ENCODE measurements at places on chromosomes 3 and 15. TPM values are rescaled to one million over a fixed set of nuclear protein-coding genes. Genes with fewer than 3 reads are reported as not detected.

The DAZL gene
- total RNA-seq: 0.51 TPM

The FRMD4B gene
- 3.9 TPM for total RNA-seq

The C2CD4A gene
- 0.20 TPM for total RNA-seq

The TERC gene
- 6.4 TPM for total RNA-seq

- H3K4me3 ChIP-seq: no peak overlapping the region
- H3K27me3 ChIP-seq: peaks cover 4% of the 10 kb centered on the region
- no peaks in the 10 kb centered on the region for H3K4me1 ChIP-seq
- no peak for DNase-seq
- H3K27ac ChIP-seq: no peak overlapping the region
Observed at GRCh38 chr15:100134089-100134583, 207.6 kb downstream of the ADAMTS17 start.

- H3K36me3 ChIP-seq: no peaks in the 10 kb centered on the region
- no peaks in the 10 kb centered on the region for H3K27me3 ChIP-seq
- H3K27ac ChIP-seq: no peak overlapping the region
- H3K4me1 ChIP-seq: no peaks in the 10 kb centered on the region
Observed at GRCh38 chr3:180078592-180078991, 41.9 kb upstream of the PEX5L start.

DNA sequence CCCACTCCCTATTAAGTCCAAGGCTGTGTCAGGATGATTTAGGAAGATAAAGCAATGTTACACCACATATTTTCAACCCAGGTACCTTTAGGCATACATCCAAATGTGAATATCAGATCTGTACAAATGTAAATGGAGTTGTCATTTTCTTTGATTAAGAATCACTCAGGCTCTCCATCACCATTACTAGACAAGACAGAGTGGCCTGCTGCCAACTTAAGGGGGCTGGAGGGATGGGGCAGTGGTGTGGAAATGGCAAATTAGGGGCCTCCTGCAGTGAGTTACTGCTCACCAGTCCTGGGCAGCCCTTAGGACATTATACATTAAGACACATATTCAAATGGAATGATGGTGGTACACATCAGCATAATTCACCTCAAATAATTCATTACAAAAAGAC lies 211.0 kb downstream of the TNIK start:
- H3K27me3 ChIP-seq: no peaks in the 10 kb centered on the region
- no peaks in the 10 kb centered on the region for H3K4me1 ChIP-seq
- H3K27ac ChIP-seq: no peak overlapping the region
- no peak for DNase-seq

- H3K27ac ChIP-seq: no peak overlapping the region
- H3K27me3 ChIP-seq: no peaks in the 10 kb centered on the region
- H3K4me3 ChIP-seq: no peak overlapping the region
- DNase-seq: no peak
Observed at GRCh38 chr3:193080821-193081365, 160.1 kb upstream of the PLAAT1 start.

GRCh38 chr3:155252535-155252934 lies 40.9 kb downstream of the STRIT1 start:
- H3K27ac ChIP-seq: no peak overlapping the region
- no peak overlapping the region for H3K4me3 ChIP-seq
- no peaks in the 10 kb centered on the region for H3K36me3 ChIP-seq
- no peaks in the 10 kb centered on the region for H3K4me1 ChIP-seq
- no peak for DNase-seq

DNA sequence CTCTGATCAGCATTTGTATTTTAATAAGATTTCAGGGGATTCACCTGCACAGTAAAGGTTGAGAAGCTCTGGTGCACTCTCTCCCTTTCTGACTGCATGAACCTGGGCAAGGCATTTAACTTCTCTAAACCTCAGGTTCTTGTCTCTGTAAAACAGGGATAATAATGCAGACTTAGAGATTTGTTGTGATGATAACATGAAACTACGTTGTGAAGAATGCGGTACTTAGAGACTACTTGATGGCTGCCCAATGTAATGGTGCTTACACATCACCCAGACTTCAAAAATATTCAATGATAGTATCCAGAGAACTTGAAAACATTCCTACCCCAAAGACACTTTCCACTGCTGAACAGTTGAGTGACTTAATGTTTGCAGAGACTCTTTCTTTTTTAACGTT lies 19.8 kb upstream of the TNFSF10 start:
- H3K27me3 ChIP-seq: no peaks in the 10 kb centered on the region
- DNase-seq: no peak
- H3K4me1 ChIP-seq: no peaks in the 10 kb centered on the region

The PLEKHO2 gene
- total RNA-seq: 18.0 TPM

Data from glutamatergic neuron (in vitro differentiated cells).